ENCODE measurements at places on chromosomes 1 and 21.
A peak's percentile ranks its signal among the peaks of the same experiment; 100 is the strongest.

DNA sequence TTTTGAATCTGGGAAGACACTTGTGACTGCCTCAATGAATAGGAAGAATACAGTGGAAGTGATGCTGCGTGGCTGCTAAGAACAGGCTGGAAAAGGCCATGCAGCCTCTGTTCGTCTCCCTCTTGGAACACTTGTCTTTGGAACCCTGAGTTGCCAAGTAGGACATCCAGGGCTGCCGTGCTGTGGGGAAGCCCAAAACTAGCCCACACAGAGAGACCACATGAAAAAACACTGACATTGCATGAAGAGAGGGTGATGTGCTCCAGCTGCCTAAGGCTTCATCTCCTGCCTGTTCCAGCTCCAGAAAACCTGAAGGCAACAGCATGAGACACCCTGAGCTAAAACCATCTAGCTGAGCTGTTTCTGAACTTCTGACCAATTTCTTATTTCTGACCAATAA, 61.1 kb upstream of the GNG4 start:
- no peak for DNase-seq

- no peak for DNase-seq
Observed at GRCh38 chr1:71184410-71184809, 103.6 kb upstream of the ZRANB2 start.

DNA sequence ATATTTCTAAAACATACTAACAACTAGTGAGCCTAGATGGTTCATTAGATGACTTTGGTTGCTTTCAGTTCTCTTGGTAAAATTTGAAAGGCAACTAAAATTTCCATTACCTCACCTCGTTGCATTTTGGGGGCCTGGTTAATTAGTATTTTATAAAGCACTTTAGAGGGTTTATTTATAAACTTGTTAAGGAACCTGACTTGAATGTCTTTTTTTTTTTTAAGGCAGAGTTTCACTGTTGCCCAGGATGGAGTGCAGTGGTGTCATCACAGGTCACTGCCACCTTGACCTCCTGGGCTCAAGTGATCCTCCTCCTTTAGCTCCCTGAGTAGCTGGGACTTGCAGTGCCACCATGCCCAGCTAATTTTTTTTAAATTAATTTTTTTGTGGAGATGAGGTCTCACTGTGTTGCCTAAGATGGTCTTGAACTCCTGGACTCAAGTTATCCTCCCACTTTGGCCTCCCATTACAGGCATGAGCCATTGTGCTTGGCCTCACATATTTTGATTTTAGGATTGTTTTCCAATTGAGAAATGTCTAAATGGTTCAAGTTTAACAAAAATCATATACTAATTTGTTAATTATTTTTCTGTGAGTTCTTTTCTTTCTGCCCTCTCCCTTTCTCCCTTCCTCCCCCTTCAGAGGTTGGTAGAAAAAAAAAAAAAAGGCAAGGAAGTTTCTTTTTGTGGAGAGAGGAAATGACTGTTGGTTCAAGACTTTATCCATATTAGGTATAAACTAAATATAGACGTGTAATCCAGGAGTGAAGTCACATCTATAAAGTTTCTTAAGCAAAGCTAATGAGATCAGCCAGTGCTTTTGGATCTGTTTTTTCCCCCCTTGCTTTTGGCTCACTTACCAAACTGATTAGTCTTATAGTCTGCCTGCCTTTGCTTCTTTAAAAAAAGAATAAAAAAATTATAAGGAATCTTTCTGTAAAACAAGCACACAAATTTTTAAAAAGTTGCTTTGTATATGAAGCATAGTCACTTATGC, 24.7 kb downstream of the CLIC4 start:
- peak; percentile 46 for DNase-seq

DNA sequence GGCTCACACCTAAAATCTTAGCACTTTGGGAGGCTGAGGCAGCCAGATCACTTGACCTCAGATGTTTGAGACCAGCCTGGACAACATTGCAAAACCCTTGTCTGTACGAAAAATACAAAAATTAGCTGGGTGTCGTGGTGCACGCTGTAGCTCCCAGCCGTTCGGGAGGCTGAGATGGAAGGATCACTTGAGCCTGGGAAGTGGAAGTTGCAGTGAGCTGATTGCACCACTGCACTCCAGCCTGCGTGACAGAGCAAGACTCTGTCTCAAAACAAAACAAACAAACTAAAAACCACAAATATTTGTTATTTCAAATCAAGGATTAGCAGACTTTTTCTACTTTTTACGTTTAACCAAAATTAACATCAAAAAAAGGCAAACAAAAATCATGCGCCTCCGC, 31.3 kb downstream of the INKA2 start:
- peak; percentile 75 for DNase-seq

GRCh38 chr1:5647234-5647633, 345.0 kb downstream of the NPHP4 start:
- no peak for DNase-seq

- DNase-seq, result no peak
Observed at GRCh38 chr1:57736940-57737339, 313.1 kb upstream of the DAB1 start.

DNA sequence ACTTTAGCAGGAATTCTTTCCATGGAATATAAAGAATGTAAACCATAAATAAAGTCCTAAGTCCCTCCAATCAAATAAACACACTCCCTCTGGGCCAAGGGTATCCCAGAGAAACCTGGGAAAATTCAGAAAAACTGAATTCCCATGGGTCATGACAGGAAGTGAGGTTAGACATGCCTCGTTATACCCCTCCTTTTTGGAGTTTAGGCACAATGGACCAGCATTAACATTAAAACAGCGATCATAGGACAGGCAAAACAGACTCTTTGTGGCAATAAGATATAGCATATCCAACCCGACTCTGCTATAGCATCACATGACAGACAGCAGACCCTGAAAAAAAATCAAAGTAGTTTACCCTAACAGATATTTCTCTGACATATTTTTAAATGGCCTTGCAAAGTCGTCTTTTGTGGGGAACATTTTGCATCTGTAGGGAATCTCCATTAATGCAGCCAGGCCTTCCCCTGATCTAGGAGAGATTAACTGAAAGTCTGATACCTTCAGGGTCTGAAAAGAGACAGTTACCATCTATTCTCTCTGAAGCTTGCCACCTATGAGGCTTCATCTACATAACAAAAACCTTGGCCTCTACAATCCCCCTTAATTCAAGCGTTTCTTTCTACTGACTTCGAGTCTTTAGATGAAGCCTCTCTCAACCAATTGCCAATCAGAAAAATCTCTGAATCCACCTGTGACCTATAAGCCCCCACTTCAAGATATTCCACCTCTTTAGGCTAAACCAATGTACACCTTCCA, 143.0 kb upstream of the KCNK1 start:
- DNase-seq, result no peak

DNA sequence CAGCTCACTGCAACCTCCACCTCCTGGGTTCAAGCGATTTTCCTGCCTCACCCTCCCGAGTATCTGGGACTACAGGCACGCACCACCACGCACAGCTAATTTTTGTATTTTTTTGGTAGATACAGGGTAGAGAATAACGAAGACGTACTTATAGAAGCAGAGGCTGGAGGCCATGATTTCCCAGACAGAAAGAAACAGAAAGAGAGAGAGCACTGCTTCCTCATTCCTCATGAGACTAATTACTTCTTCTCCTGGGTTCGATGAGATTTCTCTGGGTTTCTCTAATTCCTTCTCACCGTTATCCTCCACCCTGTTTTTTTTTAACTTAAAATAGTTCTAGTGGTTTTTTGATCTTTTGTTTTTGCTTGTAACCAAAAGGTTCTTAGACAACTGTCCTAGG, 23.4 kb upstream of the PTP4A2 start:
- no peak for DNase-seq

- DNase-seq, result no peak
Observed at GRCh38 chr21:31426235-31426797, 82.3 kb upstream of the TIAM1 start.

DNA sequence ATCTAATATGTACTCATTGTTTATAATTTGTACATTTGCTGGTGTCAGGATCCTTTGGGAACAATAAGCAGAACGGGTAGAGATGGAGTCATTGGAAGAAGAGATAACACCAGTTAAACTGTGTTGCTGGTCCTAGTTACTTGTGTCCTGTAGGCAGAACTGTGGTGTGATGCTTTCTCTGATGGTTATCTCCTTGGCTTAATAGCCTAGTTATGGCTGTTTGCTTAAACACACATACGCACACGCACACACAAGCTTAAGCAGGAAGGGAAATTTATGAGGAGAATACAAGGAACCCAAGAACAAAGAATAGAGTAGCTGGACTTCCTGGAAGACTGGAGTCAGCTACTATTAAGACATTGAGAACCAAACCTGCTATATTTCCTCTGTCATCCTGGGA, 5.7 kb upstream of the PKN2 start:
- no peak for DNase-seq

DNA sequence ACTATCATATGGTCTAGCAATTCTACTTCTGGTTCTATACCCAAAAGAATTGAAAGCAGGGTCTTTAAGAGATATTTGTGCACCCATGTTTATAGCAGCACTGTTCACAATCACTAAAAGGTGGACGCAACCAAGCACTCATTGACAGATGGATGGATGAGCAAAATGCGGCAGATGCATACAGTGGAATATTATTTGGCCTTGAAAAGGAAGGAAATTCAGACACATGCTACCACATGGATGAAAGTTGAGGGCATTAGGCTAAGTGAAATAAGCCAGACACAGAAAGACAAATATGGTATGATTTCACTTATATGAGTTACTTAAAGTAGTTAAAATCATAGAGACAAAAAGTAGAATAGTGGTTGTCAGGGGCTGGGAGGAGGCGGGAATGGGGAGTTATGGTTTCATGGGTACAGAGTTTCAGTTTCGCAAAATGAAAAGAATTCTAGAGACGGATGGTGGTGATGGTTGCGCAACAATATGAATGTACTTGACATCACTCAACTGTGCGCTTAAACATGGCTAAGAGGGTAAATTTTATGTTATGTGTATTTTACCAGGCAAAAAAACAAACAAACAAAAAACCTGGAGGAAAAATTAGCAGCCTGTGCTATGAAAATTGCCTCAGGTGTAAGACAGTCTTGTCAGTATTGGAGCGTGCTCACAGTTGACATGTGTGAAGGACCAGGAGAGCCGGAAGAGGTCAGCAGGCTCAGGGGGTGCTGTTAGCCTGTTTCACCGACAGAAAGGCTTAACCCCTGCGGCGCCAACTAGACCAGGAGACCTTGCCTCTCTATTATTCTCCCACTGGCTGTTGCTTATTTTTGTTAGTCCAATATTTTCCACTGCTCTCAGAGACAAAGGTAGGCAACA, 26.5 kb downstream of the CD247 start:
- no peak for DNase-seq

DNA sequence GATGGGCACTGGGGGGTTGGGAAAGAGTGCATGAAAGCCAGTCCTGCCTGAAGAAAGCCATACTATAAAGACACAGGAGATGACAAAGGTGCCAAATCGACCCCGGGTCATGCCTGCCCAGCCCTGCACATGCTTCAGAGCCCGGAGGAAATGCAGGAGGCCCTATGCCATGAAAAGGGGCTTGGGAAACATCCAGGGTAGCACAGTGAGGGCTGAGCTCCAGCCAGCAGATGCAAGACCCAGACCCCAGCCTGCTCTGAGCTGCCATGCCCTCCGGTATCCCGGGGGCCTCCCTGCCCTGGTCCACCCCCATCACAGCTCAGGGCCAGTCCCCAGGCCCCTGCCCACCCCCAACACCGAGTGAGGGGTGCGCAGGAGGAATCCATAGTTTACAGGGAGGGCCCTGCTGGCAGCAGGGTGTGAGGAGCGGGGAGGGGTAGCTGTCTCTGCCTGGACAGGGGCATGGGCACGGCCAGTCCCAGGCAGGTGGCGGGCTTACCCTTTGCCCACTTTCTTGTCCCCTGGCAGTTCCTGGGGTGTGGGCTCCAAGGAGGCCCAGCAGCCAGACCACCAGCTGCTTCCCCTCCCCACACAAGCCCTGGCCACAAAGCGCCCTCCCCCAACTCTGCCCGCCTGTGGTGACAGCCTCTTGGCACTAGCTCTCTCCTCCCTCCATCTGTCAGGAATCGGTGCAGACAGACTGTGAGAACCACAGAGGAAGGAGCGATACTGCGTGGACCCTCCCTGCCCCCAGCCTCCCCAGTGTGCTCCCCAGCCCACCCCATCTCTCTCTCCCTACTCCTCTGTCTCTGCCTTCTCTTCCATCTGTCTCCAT, 16.8 kb downstream of the LRP8 start:
- DNase-seq, result no peak

GRCh38 chr1:48645883-48646282, 130.8 kb downstream of the BEND5 start:
- DNase-seq, result no peak

GRCh38 chr21:25737421-25737820, 2.6 kb downstream of the GABPA start:
- DNase-seq, result no peak

DNA sequence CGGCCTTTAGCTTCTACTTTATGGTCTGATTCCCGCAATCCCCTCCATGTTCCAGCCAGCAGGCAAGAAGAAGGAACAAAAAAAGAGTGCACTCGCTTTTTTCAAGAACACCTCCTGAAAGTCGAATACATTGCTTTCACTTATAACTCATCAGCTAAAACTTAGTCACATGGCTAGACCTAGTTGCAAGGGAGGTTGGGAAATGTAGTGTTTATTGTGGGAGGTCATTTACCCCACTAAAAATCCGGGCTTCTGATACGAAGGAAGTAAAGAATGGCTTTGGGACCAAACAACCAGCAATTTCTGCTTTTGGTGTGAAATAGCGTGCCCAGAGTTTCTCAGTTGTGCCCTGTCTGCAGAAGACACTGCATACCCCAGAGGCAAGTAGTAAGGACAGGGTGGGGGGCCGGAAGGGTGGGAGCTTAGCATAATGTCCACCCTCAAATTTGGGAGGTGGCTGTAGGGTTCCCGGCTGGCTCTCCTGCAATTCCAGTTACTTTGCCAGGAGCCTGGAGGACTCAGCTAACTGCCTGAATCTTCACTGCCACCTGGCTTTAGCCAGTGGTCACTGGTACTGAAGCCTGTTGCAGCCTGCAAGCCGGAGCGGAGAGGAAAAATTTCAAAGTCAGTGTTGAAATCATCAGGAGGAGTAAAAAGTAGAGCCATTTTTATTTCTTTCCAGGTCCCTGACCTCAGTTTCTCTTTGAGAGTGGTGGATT, 57.7 kb upstream of the F3 start:
- DNase-seq, result peak; percentile 72
